ENCODE measurements at places on chromosomes 16 and 17. TPM values are rescaled to one million over a fixed set of nuclear protein-coding genes. Genes with fewer than 3 reads are reported as not detected.

The ENPP7 gene
- total RNA-seq: not detected

The SALL1 gene
- not detected for total RNA-seq

The STAC2 gene
- total RNA-seq: not detected

The MAF gene
- total RNA-seq: 120 TPM

The SCIMP gene
- total RNA-seq: not detected

The ADCY7 gene
- 233 TPM for total RNA-seq

The SP6 gene
- total RNA-seq: 0.17 TPM

The CDC42EP4 gene
- 4.6 TPM for total RNA-seq

The SMPD3 gene
- 16.1 TPM for total RNA-seq

The TPSAB1 gene
- total RNA-seq: not detected

The IGSF6 gene
- 0.25 TPM for total RNA-seq

The NKD1 gene
- total RNA-seq: 2.4 TPM

The SLC52A1 gene
- 0.22 TPM for total RNA-seq

The UNC119 gene
- 66.9 TPM for total RNA-seq
